ENCODE measurements at places on chromosomes 2 and 18.

DNA sequence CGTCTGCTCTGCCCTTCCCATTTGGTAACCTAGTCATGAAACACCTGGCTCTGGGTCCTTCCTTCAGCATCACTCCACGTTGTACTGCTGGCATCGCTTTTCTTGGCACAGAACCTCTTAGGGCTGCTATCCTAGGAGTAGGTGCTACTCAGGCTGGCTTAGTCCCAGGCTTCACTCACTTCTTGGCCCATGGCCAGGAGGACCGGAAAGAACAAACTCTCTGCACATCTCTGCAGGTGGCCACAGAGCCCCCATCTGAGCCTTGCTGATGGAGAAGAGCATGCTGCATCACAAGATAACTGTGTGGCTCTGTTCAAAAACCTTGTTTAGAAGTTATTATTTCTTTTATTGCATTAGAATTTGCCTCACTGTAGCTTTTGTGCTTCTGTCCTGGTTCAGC lies 447.2 kb upstream of the TNP1 start:
- DNase-seq = no peak

GRCh38 chr2:109204412-109204811 lies 75.4 kb downstream of the SH3RF3 start:
- DNase-seq = no peak

GRCh38 chr2:27249891-27250651 lies 12.8 kb downstream of the SLC30A3 start:
- DNase-seq = peak; percentile 26

DNA sequence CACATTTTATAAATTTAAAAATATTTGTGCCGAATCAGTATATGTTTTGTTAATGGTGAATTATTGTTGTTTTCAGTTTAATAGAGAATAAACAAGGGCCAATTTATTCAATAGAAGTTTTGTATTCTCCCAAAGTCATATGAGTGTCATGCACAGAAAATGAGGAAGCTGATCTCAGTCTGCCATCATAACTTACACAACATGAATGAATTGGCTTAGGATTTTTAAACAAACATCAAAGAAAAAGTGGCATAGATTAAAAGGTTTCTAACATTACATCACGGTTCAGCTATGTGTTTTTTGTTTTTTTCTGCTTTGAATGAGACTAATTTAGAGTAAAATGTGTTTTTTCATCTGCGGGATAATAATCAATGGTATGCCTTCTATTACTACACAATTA lies 123.4 kb upstream of the CTNNA2 start:
- no peak for DNase-seq

- no peak for DNase-seq
Observed at GRCh38 chr2:128357506-128358370, 39.1 kb upstream of the HS6ST1 start.

DNA sequence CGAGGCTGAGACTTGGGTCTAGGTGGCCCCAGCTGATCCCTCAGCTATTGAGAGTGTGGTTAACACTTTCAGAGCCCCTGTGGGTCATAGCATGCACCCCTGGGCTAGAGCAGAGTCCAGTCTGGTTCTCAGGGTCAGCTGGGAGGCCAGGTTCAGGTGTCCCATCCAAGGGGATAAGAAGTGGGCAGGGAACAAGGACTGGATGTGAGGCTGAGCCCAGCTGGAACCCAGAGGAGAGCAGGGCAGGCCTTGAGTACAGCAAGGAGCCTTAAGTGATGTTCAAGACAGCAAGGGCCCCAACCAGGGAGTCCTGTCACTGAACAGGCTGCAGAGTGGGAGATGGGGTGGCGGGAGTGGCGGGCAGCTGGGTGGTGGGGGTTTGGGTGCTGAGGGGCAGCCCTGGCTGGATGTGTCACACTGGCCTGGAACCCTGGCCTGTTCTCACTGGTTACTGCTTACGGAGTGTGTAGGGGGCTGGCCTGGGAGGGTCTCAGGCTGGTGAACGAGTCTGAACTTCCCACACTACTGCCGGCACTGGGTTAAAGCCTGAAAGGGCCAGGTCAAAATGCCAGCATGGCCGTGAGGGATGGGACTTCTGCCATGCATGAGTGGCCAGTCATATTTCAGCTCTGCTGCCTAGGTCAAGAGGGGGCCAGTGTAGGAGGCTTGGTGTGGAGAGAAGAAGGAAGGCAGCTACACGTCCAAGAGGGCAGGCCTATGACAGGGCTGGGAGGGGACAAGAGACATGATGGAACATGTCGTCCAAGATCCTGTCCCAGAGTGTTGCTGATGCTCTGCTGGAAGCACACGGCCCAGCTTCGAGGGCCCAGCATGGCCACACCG lies 13.6 kb downstream of the TMEM185B start:
- DNase-seq = no peak

- DNase-seq = no peak
Observed at GRCh38 chr2:145484448-145485097, 964.7 kb upstream of the ZEB2 start.

GRCh38 chr18:48637081-48637990 lies 98.5 kb downstream of the CTIF start:
- no peak for DNase-seq

DNA sequence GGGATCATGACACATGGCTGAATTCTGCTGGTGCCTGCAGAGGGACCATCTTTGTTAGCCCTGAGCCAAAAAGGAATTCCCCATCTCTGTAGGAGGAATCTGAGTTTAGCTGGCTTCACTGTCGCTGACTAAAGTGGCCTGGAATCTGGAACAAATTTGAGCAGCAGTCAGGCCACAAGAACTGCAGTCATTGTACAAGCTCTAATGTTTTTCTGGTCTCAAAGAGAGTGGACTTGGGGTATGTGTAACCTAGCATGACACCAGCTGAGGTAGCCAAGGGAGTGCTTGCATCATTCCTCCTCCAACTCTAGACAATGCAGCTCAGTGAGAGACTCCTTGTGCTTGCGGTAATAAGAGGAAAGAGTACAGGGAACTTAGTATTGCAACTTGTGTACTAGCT lies 539.1 kb upstream of the LRRTM4 start:
- no peak for DNase-seq

DNA sequence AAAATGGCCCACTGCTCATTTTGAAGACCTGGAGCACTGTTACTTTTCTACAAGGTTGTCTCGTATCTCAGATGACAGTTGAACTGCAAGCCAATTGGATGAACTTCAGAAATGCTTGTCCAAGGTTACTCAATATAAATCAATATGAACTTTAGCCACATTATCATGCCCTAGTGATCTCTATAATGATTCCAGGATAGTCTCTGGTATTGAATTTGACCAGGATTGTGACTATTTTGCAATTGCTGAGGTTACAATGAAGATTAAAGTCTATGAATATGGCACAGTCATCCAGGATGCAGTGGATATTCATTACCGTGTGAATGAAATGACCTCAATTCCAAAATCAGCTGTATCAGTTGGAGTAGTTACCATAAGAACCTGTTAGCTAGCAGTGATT lies 196.0 kb upstream of the RAB12 start:
- no peak for DNase-seq

- DNase-seq = no peak
Observed at GRCh38 chr2:232976176-232976575, 36.9 kb downstream of the NGEF start.

GRCh38 chr2:48510329-48510728 lies 19.6 kb upstream of the STON1 start:
- DNase-seq = no peak

DNA sequence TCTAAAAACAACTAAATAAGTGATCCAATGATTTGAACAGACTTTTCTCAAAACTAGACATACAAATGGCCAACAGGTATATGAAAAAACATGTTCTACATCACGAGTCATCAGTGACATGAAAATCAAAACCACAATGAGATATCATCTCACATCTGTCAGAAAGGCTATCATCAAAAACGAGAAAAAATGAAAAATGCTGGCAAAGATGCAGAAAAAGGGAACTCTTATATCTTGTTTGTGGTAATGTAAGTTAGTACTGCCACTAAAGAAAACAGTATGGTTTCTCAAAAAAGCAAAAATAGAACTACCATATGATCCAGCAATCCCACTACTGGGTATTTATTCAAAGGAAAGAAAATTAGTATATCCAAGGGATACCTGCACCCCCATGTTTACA lies 255.3 kb upstream of the FBXO11 start:
- no peak for DNase-seq

DNA sequence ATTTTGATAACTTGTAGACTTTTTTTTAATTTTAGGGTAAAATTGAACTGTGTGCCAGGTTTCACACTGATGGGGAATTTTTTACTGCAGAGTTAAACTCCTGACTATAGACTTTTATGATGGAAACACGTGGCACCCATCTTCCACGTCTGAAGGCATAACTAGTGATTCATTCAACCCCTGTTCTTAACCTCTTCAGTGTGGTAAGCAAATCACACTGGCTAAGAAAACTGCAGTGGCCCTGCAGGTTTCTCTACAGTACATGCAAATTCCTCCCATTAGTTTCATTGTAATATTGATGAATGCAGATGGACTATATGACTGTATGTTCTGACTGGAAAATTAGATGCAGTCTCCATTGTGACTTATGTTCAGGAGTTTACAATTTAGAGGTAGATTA lies 47.2 kb downstream of the SMAD4 start:
- no peak for DNase-seq

GRCh38 chr2:85266146-85267041 lies 61.4 kb downstream of the TGOLN2 start:
- DNase-seq = peak; percentile 63

DNA sequence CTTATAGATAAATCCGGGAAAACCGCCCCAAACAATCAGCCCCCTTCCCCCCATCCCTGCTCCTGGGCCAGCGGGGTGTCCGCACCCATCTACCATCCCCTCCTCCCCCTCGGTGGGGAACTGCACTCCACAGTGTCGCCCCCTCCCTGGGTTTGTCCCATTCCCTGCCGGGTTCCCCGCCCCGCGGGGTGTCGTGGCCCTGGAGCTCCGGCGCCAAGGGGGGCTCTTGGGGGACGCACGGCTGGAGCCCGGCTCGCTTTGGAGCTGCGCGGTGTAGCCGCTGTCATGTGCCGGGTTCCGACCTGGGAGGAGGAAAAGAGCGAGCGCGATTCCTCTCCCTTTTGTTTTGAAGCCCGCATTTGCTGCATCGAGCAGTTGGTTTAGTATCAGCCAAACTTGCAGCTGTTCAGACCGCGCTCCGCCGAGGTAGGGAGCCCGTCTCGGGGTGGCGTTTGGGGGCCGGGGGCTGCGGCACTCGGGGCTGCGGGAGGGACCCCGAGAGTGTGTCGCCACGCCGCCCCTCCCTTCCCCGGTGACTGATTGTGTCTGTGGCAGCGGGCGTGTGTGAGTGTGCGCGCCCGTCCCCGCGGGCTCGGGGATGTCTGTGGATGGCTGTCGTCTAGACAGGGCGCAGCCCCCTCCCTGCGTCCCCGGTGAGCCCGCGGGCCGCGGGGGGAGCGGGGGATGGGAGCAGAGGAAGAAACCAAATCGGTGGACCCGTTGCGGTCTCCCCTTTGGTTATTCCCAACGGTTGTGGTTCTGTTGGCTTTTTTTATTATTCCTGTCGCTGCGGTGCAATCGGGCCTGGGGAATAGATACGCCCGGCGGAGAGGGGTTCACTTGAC lies 797 bp downstream of the CTIF start:
- no peak for DNase-seq

GRCh38 chr18:41311571-41312547 lies 643.2 kb upstream of the PIK3C3 start:
- no peak for DNase-seq

- DNase-seq = no peak
Observed at GRCh38 chr2:35255826-35256225, 1099.8 kb upstream of the CRIM1 start.

GRCh38 chr2:199659207-199659606 lies 191.8 kb downstream of the FTCDNL1 start:
- no peak for DNase-seq

GRCh38 chr2:135651717-135652116 lies 89.9 kb upstream of the UBXN4 start:
- no peak for DNase-seq

DNA sequence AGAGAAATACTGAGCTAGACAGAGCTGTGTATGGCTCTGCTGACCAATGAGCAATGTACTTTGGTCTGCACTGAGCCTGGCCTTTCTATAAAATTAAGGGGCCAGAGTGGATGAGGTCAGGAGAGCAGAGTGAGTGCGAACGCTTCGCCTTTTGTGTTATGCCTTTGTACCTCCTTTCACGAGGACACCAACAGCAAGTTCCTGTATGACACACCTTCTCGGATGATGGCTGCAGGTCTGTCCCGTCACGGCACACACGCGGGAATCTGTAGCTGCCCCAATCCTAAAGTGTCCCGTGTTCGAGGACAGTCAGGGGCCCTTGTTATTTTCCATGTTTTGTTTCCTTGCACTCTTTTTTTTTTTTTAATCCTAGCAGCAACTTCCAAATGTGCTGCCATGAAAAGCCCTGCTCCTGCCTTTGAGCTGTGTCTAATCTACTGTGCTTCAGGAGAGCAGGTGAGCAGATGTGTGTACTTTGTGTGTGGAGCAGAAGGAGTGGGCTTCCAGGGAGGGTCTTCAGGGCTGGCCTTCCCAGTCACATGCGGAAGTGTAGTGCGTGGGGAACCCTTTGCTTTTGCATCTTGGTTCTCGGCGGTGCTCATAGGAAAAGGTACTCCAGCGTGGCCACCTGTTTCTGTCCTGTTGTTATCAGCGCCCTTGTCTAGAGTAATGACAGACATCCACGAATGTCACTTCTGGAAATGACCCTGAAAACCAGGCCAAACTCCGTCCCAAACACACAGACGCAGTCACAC lies 213.2 kb downstream of the NDUFA10 start:
- DNase-seq = no peak
